ENCODE measurements at places on chromosomes 7 and 10.

DNA sequence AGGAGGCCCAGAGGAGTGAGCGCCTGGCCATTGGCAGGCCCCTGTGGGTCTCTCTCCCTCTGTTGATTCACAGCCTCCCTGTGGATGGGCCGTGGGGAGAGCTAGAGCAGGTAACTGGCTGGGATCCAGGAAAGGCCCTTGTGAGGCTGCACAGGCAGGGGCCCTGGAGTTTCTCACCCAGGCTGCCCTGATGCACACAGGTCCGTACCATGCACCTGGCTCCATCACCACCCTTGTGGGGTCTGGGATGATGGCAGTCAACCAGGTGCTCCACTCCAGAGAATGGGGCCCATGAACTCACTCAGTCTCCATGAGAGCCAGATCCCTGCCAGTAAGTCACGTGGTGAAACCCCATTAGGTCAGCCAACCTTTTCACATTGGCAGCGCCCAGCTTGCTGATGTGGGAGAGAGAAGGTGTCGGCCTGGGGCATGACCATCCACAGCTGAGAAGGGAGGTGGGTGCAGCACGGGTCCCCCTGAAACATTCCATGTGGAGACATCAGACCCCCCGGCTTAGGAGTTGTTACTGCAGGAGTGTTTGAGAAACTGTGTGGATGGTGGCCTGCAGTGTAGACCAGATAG lies 320.8 kb downstream of the ADARB2 start:
- no peak for DNase-seq

GRCh38 chr7:5050676-5051075 lies 5.0 kb downstream of the RBAK start:
- DNase-seq, result no peak

- no peak for DNase-seq
Measured at GRCh38 chr7:13139436-13139835, 452.0 kb downstream of the ARL4A start.

DNA sequence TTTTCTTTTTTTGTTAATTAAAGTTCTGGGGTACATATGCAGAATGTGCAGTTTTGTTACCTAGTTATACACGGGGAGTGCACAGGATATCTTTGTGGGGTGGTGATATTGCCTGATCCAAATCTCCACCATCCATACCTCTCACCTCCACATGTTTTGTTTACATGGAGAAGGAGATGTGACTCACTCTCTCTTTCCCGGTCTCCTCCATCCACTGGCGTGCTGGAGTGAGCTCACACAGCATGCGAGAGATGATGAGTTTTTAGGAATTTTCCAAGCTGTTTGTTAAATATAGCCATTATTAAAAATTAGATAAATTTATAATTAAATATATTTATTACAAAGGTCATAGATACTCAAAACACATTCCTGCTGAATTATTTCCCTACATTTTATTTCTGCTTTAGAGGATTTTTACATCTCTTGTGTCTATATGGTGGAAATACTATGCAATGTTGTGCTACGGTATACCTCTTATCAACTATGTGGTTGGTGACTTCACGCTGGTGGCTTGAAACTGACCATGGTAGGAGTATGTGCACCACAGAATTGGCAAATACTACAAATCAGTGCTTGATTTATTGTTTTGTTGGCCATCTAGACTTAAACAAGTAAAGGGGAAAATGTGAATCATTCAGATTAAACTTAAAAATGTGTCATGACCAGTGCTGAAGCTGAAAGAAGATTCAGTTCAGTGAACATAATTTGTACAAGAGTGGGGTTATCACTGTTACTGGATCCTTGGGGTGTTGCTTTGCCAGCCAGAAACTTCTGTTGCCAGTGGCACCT lies 107.9 kb upstream of the FAM180A start:
- no peak for DNase-seq

DNA sequence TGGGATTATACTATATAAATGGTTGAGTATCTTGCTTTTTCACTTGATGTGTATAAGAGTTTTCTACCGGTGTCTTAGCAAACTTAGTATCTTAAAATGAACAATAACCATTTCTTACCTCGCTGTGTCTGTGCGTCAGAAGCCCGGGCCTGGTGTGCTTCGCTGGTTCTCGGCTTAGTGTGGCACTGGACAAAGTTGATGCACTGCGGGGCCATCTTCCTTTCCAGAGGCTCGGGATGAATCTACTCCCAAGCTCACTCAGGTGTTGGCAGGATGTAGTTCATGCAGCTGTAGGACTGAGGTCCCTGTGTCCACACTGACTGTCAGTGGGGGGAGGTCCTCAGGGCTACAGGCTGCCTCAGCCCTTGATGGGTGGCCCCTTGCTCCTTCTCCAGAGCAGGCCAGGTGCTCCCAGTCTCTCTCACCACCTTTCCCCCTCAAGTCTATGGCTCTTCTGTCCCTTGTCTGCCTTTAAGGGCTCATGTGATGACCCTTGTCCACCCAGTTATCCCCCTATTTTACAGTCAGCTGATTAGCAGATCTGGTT lies 227.8 kb downstream of the GLRX3 start:
- DNase-seq, result no peak

- peak; percentile 86 for DNase-seq
Measured at GRCh38 chr7:23470330-23471105, at the start of gene IGF2BP3. Gene IGF2BP3, minus strand, starts transcription at chr7:23470491. Its CDS starts 381 bp downstream, at chr7:23470110.

DNA sequence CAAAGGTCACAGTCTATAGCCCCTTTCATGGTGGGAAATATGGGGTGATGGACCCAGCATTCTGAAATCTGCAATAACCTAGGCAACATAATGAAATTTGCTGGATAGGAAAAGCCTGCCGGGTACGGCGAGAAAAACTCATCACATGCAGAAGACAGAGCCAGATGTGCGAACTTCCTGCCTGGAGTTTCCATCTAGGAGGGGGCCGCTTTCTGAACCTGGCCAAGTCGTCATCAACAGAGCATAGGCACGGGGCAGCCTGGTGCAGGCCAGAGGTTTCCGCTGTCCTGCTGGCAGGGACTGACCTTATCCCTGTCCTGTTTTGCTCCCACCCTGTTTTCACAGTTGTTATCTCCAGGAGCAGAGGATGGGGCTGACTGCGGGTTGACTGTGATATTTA lies 27.4 kb downstream of the CCDC3 start:
- no peak for DNase-seq

GRCh38 chr10:93718937-93719725 lies 16.7 kb upstream of the FRA10AC1 start:
- DNase-seq, result no peak

DNA sequence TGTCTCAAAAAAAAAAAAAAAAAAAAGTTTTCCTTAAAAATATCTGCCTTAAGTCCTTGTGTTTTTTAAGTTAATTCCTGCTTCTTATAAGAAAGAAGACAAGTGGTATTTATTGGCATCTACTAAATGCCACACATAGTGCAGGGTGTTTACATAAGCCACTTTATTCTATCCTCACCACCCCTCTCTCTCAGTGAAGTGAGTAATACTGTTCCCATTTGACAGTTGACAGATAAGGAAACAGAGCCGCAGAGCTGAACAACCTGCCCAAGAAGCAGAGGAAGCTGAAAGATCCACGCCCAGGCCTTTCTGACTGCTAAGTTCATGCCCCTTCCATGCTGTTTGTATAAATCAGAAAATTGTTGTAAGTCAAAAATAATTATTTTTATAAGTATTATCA lies 54.1 kb downstream of the ABLIM1 start:
- DNase-seq, result no peak

GRCh38 chr10:121422096-121422495 lies 176.1 kb downstream of the FGFR2 start:
- DNase-seq, result no peak

GRCh38 chr7:69652947-69653701 lies 54.8 kb downstream of the AUTS2 start:
- DNase-seq, result no peak

DNA sequence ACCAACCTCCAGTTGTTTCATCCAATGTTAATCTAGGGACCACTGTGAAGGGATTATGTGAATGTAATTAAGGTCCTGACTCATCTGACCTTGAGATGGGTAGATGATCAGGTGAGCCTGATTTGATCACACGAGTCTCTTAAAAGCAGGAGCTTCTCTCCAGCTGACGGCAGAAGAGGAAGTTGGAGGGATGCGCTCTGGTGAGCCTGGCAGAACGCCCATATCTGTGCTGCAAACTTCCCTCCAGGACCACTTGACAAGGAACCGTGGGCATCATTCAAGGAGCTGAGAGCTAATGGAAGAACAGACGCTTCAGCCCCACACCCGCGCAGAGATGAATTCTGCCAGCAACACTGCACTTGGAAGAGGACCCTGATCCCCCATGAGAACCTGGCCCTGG lies 642.4 kb downstream of the TNS3 start:
- DNase-seq, result no peak

GRCh38 chr7:3114917-3115316 lies 71.2 kb upstream of the CARD11 start:
- no peak for DNase-seq

- no peak for DNase-seq
Measured at GRCh38 chr10:48801001-48801421, 116.3 kb downstream of the WDFY4 start.

DNA sequence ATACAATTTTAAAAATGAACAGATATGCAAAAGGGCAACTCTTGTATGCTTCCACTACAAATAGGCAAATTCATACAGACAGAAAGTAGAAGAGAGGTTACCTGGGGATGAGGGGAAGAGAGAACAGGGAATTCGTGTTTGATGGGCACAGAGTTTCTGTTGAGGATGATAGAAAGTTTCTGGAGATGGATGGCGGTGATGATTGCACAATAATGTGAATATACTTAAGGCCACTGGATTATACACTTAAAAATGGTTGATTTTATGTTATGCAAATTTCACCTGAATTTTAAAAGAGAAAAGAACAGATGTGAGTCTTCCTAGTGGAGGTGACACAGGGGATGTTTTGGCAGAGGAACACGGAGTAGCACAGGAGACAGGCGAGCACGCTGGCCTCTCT lies 89.3 kb downstream of the TEX36 start:
- no peak for DNase-seq

- no peak for DNase-seq
Measured at GRCh38 chr7:128694738-128695137, 22.6 kb downstream of the GARIN1A start.

GRCh38 chr10:84499846-84500245 lies 171.5 kb downstream of the CCSER2 start:
- no peak for DNase-seq

- DNase-seq, result no peak
Measured at GRCh38 chr10:106189292-106189691, 975.2 kb downstream of the SORCS1 start.

GRCh38 chr10:129679207-129679606 lies 212.2 kb downstream of the MGMT start:
- DNase-seq, result no peak

GRCh38 chr7:70758646-70759045 lies 373.3 kb upstream of the GALNT17 start:
- DNase-seq, result no peak

DNA sequence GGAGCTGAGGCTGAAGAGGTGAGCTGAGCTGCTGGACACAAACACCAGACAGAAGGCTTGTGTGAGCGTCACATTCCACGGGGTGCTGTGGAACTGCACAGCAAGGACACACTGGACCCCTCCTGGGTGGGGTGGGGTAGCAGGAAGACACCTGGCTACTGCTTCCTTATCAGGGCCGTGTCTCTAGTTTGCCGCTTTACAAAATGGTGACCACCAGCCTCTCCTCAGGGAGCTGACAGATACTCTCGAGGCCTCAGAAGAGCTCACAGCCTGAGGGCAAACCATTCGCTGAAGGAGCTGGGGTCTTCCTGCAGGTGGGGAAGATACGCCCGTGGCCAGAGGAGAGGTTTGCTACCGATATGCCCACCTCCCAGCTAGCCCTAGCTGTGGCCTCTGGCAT lies 461.9 kb downstream of the PLXNA4 start:
- DNase-seq, result no peak

Measured in NCI-H1930 (cell line).